ENCODE measurements at places on chromosomes 7 and 10. TPM values are rescaled to one million over a fixed set of nuclear protein-coding genes. Genes with fewer than 3 reads are reported as not detected.

ANKIB1 gene
- 36.0 TPM for total RNA-seq

DMTF1 gene
- 79.0 TPM for total RNA-seq

PGAM2 gene
- total RNA-seq, result 0.24 TPM

INTS15 gene
- 25.4 TPM for total RNA-seq

TRIM50 gene
- total RNA-seq, result not detected

CRTAC1 gene
- 0.10 TPM for total RNA-seq

TUBAL3 gene
- total RNA-seq, result not detected

UPP1 gene
- 6.2 TPM for total RNA-seq

TMEM243 gene
- 64.8 TPM for total RNA-seq

TMEM178B gene
- total RNA-seq, result 0.03 TPM

NOS3 gene
- 0.32 TPM for total RNA-seq

GPC2 gene
- 3.9 TPM for total RNA-seq

HKDC1 gene
- 0.13 TPM for total RNA-seq

GARIN1A gene
- total RNA-seq, result 0.21 TPM

MYH16 gene
- total RNA-seq, result 0.13 TPM

DNA sequence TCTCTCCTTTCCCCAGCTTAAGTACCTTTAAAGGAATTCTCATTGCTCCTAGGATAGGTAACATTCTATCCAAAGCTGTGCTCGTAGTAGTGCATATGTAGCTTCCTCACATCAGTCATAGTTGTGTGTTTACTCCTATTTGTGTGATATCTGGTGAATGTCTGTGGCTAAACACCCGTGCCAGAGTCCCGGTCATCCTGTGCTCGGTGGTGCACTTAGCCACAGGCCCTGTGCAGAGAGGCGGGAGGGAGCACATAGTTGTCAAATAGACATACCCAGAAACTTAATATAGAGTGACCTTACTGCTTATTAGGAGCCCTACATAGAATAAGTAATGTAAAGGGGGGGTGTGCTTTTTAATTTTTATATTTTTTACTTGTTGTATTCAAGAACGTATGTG is 76.6 kb downstream of the RBM33 start:
- DNase-seq, result no peak

- DNase-seq, result peak; percentile 13
Measured at GRCh38 chr7:37068038-37068437, 343.7 kb upstream of the AOAH start.

DNA sequence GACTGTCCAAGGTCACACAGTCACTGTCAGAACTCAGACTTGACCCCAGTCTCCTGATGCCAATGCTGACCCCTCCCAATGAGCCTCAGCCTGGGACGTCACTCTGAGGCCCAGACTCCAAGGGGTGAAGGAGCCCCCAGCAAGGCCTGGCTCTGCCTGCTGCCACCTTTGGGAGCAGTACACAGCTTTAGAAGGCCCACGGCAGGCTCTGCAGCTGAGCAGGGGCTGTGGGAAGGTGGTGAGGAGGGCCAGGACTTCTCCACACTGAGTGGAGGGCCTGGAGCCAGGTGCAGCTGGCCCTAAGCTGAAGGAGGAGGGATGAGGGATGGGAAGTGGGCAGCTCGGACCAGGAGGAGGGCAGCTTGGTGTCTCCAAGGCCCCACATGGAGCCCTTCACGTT is 23.9 kb upstream of the ZMIZ1 start:
- DNase-seq, result no peak

- DNase-seq, result no peak
Measured at GRCh38 chr7:47028284-47028683, 553.6 kb downstream of the TNS3 start.

DNA sequence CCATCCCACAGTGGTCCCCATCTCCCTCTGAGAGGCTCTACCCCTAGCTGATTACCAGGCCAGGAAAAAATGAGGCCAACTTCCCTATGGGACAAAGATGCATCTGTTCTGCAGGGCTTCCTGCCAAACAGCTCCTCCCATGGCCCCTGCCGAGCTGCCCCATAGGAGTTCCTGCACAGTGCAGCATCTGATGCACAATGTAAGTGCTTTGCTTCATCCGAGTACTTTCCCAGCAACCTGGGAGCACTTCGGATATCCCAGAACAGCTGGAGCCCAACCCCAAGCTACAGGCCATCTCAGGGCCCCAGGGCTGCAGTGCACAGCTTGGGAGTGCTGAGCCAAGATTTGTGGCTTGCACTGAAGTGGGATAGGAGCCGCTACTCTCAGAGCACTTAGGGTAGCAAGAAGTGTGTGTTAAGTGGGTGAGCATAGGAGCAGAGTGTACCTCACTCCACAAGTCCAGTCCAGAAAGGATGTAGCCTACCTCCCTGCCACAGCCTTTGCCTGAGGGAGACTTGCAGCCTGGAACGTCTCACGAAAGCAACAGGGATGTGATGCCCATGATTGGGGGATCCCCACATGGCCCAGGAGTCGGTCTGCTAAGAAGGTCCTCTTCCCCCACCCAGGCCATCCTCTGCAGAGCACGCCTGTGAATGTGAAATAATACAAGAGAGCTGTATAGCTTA is 209.6 kb upstream of the VWC2 start:
- no peak for DNase-seq

DNA sequence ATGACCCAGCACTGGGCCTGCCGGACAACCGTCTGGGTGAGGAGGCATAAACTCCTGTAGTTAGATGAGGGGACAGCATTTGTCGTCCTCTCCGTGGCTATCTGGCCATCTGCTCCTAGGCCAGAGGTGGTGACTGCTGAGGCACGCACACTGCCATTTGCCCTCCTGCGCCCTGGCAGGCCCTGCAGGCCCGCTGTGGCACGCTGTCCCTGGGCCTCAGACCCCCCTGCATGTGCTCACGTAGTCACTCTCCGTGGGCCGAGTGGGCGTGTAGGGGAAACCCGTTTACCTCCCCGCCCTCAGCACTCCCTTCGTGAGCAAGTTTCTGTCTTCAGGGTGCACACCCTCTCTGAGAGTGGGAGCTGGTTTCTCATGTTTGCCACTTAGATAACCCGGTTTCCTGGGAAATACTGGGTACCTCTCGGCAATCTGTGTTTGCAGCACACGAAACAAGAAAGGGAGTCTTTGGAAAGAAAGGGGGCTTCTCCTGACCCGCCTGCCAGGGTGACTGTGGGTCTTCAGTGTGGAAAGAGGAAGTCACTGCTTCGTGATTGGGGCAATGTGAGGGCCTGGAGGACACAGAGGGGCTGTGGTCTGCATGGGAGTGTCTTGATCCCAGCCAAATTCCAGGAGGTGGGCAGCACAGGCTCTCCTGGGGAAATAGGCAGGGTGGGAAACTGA is 10.8 kb downstream of the ADAMTS14 start:
- DNase-seq, result no peak

GRCh38 chr10:123995461-123996131 is 97.8 kb downstream of the CHST15 start:
- no peak for DNase-seq

DNA sequence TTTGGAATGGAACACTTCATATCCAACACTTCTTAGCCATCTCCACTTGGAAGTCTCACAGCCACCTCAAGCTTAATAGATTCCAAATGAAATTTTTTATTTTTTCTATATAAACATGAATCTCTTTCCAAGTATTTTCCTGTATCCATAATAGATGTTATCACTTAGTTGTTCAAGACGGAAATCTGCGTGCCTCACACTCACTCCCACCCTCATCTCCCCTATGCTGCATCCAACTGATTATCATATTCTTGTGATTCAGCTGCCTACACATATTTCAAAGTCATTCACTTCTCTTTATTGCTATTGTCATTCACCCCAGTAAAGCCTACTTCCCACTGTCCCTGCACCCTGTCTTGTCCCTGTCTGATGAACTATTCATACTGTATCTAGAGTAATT is 70.2 kb upstream of the MKX start:
- DNase-seq, result no peak

- no peak for DNase-seq
Measured at GRCh38 chr7:30143748-30144251, 9.0 kb downstream of the MTURN start.

DNA sequence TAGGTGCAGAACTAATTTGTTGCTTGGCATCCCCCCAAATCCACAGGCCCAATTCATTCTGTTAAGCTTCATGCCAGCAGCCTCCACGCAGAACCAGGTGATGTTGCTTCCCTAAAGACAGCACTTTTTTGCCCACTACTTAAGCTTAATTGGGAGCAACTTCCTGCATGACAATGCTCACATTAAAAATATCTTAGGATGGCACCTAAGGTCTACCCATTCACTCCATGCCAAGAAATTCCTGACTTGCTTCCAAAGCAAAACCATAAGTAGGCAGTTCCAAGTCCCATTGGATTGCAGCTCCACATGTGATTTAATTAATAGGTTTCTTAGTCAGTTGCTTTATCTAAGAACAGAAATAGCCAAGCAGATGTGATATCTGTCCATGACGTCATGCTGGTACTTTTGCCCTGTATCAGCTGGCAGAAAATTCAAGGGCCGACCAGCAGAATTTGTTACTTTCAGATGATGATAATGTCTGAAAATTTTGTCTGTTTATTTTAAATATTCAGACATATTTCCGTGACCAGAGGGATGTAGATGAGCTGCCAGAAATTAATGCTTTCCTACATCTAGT is 325.5 kb downstream of the LHFPL3 start:
- DNase-seq, result no peak

DNA sequence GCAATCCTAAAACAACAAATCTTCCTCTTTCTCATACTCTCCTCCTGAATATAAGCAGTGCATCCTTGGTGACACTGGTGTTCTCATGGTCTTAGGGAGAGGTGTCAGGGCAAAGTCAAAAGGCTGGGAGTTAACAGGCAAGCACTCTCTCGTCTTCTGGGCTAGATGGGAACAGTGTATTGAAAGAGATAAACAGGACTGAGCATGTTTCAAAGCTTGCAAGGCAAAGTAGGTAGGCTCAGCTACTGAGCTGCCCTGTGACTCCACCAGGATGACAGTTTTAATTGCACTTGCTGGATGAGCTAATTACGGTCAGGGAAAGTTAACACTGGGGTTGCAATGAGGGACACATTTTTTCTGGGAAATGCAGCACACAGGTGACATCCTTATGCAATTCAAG is 554.9 kb upstream of the NRP1 start:
- DNase-seq, result no peak

- no peak for DNase-seq
Measured at GRCh38 chr7:149217570-149217969, 21.9 kb upstream of the ZNF212 start.

- DNase-seq, result no peak
Measured at GRCh38 chr10:90652519-90652918, 205.3 kb downstream of the HTR7 start.

GRCh38 chr10:21488246-21488956 is 37.1 kb downstream of the SKIDA1 start:
- DNase-seq, result no peak

DNA sequence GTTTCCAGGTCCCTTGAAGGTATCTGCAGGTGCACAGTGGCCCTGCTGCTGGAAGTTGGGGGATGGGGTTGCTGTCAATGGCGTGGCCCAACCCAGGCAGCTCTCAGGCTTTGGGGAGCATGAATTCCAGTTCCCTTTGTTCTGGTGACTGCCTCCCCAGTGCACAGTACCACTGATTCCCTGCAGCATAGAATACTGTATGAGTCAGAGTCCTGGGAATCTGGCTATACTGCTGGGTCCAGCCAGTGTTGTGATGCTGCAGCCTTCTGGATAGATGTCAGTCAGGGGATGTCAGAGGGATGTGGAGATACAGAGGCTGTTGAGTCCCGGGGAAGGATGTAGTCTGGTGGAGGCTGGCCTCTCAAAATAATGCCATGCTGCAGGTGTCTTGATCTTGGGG is 99.3 kb downstream of the LANCL2 start:
- DNase-seq, result no peak

GRCh38 chr7:140678816-140679130 is 6.0 kb downstream of the ADCK2 start:
- no peak for DNase-seq

GRCh38 chr10:106577266-106577665 is 587.2 kb downstream of the SORCS1 start:
- DNase-seq, result no peak

DNA sequence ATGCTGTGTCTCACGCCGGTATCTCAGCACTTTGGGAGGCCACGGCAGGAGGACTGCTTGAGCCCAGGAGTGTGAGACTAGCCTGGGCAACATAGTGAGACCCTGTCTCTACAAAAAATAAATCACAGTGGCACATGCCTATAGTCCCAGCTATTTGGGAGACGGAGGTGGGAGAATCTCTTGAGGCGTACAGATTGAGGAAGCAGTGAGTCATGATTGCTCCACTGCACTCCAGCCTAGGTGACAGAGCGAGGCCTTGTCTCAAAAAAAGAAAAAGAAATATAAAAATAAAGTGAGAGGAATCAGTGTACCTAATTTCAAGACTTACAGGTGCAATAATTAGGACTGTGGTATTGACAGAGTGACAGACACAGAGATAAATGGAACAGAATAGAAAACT is 23.9 kb downstream of the SLC25A40 start:
- no peak for DNase-seq

- no peak for DNase-seq
Measured at GRCh38 chr7:157538321-157538720, 201.5 kb downstream of the DNAJB6 start.

- no peak for DNase-seq
Measured at GRCh38 chr10:10361301-10361885, 656.3 kb upstream of the CELF2 start.

GRCh38 chr7:86643561-86644281 is at the start of gene GRM3:
Gene GRM3 (plus strand): TSS chr7:86643909. CDS start chr7:86765146, 121,237 bp downstream.
- no peak for DNase-seq

DNA sequence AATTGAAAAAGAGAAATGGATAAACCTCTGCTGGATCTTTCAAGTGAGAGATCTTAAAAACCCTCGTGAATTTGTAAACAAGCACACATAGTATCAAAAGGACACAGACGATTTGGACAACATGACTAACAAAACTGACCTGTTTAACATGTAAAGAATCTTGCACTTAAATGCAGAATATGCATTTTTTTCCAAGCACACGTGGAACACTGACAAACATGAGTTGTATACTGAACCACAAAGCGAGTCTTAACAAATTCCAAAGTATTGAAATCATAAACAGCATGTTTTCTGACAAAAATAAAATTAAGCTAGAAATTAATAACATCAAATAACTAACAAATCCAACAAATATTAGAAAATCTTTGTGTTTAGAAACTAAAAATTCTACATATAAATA is 65.0 kb upstream of the ZNF746 start:
- DNase-seq, result no peak

Measured in GM12878 (cell line).